Myocyte (in vitro differentiated cells): ENCODE measurements at places on chromosomes 5 and 9. TPM values are rescaled to one million over a fixed set of nuclear protein-coding genes. Genes with fewer than 3 reads are reported as not detected.

DNA sequence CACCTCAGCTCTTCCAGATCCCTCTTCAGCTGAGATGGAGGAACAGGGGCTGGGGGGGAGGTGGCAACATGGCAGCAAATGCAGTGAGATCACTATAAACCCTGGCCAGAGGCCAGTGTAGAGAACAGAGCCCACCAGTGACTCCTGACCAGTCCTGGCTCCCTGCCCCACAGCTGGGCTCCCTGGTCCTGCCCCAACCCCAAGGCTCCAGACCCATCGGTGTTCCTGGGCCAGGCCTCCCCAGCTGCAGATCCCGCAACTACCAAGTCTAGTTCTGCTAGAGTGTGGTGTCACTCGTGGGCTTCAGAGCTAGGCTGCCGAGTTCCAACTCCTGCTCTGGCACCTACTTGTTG is 16.8 kb downstream of the AKNA start:
- no peak for DNase-seq

DNA sequence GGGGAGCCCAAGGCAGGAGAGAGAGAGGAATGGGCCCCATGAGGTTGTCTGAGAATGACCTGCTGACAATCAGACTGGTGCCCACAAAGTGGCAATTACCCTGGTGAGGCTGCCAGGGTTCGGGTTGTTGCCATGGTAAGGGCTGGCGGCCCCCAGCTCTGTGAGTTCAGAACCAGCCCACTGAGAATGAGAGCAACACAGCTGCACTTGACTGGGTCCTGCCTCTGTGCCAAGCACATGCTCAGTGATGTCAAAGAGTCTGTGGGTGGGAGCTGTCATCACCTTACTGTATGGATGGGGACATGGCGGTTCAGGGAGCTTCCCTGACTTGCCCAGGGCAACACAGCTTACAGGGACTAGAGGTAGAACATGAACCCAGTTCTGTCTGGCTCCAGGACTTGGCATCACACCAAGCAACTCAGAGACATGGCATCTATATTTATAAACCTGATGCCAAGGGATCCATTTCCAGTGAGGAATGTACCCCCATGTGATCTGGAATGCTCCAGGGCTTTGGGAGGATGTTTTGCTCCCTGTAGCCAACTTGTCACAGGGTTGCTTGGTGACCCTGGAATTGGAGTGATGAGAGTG is 38.2 kb upstream of the TEX48 start:
- DNase-seq = peak; percentile 67

DNA sequence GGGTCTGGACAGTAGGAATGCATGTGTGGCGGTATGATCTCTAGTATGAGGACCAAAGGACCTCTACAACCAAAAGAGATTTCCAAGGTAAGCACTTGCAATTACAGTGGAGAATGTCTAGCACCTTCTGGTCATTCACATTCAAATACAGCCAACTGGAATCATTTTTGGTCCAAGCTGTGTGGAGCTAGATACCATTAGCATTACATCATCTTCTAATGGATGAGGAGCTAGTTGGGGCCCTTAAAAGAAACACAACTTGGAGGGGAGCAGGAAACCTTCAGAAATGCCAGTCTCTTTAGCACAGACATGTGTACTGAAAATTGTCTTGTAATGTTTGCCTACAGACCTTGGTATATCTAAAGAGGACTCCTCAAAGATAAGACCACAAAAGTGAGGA is 244.7 kb downstream of the BNC2 start:
- DNase-seq = peak; percentile 40

DNA sequence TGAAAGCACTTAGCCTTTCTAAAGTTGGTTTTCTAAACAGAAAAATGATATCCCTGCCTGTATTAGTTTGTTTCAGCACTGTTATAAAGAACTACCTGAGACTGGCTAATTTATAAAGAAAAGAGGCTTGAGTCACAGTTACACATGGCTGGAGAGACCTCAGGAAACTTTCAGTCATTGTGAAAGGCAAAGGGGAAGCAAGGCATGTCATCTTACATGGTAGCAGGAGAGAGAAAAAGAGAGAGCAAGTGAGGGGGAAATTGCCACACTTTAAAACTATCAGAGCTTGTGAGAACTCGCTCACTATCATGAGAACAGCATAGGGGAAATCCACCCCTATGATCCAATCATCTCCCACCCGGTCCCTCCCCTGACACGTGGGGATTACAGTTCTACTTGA is 64.9 kb downstream of the FAM170A start:
- no peak for DNase-seq

DNA sequence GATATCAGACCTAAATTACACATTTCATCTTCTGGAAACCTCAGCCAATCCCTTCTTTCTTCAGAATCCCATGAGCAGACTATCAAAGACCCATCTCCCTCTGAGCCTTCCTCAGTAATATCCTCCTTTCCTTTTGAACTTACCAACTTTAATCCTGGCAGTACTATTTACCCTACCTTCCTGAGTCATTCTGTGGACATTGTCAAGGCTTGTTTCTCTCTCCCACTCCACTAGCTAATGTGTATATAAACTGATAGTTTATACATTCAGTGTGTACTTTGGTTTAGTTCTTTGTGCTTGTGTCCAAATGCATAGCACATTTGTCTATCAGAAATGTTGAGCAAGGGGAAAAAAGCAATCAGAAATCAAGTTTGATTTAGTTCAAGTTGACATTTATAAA is 568.3 kb downstream of the CSNK1G3 start:
- DNase-seq = no peak

The MARCOL gene
- not detected in 2 replicates for total RNA-seq

DNA sequence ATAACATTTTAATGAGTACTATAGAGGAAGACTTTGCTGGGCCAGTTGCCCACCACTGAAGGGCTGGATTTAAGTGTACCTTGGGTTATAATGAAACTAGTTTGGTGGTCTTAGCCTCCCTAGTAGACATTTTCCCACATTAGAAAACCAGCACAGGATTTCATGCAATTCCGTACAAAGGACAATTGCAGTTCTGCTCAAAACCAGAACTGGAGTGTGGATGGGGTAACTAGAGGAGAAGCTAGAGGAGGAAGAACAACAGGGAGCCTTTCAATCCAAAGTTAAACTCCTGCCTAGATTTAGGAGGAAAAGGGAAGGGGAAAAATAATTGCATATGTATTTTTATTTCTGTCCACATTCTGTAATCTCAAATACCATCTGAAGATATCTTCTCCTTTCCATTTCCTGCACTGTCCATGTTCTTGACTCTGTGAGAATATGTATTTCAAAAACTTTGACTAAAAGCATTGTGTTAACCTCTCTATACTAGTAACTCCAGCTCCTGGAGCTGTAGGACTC is 97.5 kb upstream of the SSBP2 start:
- peak; percentile 40 for DNase-seq

GRCh38 chr5:139960723-139961383 is 82.2 kb downstream of the NRG2 start:
- DNase-seq = no peak

GRCh38 chr9:70169222-70169621 is 89.6 kb upstream of the SMC5 start:
- no peak for DNase-seq

DNA sequence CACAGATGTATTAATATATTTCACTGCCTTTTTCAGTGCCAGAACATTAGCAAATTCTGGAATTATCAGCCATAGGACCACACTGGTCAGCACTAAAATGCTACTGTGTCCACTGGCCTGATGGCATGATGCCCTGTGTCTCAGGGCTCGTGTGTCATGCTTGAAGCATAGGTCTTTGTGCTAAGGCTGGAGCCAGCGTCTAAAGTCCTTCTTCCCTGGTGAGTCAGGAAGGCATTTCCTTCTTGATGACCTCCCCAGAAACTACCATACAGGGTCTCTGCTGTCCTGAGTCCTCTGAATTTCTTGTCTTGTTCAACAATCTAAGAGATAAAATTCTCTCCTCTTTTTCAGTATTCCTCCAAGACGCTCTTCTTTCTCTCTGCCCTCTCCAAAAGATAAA is 489.9 kb downstream of the PSAT1 start:
- no peak for DNase-seq

- no peak for DNase-seq
Measured at GRCh38 chr9:122883125-122883524, 22.0 kb downstream of the RC3H2 start.

The ANKRD33B gene
- total RNA-seq = 1.0 and 3.1 TPM in 2 replicates
